ENCODE measurements at places on chromosomes 12 and 14.

DNA sequence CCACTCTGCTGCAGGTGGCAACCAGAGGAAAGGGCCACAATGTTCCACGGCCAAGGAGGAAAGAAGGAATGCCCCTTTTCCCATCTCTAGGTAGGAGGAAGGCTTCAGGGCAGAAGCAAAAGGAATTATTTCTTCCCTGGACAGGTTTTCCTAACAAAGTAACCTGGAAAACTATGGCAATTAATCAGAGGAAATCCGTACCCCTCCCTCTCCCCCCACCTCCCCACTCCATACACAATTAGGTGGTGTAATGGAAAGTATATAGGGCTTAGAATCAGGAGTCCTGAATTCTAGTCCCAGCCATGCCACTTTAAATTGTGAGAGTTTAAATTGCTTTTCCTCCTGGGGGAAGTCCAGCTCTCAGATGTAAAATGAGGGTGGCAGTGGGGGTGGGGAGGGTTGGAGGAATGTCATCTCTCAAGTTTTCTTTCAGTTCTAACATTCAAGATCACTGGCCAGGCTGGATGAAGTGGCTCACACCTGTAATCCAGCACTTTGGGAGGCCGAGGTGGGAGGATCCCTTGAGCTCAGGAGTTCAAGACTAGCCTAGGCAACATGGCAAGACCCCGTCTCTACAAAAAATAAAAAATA lies 1.7 kb downstream of the DHH start:
- DNase-seq: no peak

DNA sequence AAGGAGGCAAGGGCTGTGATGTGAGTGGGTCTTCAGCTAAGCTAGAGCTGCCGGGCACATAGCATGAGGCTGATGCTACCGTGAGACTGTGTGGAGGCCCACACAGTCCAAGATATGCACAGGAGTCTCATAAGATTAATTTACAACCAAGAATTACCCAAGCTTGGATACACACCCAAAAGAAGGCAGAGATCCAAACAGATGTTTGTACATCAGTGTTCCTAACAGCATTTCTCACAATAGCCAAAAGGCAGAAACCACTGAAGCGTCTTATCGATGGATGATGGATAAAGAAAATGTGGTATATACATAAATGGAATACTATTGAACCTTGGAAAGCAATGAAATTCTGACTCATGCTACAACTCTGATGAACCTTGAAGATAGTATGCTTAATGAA lies 40.8 kb upstream of the RIC8B start:
- DNase-seq: no peak

DNA sequence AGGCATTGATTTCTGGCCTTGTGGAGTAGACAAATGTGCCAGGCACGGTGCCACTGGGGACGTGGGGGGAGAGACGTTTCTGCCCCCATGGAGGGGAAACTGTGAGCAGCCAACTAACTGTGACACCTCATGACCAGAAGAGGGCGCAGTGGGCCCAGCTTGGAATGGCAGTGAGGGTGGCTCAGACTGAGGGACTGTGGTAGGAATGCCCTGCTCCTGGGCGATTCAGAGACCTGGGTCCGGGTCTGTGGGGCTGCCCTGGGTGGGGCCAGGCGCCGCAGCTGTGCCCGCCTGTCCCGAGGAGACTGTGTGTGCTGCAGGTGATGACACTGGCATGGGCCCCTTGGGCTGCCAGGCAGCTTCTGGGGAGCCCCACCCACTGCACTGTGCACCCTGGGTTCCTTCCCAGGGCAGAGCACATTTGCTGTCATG lies 60.6 kb downstream of the SLC25A47 start:
- peak; percentile 65 for DNase-seq

DNA sequence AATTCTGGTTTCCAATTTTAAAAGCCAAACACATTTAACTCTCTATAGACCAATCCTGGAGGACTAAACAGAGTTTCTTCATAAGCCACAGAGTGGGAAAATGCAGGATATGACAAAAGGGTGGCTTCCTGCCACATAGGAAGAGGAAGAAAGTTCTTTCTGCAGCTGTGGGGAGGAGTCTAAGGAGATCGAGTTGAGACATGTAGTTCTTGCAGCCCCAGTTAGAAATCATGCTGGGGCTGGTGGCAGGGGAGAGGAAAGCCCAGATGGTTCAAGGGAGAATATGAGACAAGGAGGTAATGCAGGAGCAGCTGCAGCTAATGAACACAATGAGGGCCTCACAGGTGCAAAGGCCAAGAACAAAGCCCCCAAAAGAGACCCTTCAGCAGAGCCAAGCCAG lies 85.0 kb upstream of the ARID2 start:
- peak; percentile 30 for DNase-seq

GRCh38 chr12:23484238-23484637 lies 465.2 kb downstream of the SOX5 start:
- no peak for DNase-seq

GRCh38 chr12:28316049-28316448 lies 125.8 kb downstream of the CCDC91 start:
- DNase-seq: no peak

DNA sequence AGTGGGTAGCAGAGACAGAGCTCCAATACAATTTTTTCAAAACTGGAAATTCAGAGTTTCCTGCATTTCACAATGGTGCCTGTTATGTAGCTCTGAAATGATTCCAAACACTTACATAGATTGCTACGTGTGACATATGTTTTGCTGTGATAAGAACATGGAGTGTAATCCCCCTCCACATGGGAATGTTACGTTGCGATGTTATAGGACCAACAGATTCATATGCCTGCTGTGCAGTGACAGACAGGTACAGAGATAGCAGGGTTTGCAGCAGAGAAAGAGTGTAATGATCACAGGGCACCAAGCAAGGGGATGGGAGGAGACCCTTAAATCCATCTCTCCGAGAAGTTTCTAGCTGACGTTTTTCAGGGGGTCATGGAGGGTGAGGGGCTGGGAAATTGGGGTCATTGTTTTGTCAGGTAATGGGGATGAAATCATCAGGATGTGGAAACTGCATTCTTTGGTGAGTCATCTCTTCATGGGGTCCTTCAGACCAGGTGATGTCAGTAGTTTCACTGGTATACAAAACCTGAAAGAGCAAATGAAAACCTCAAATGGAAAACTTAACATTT lies 76.6 kb upstream of the OSBPL8 start:
- no peak for DNase-seq

DNA sequence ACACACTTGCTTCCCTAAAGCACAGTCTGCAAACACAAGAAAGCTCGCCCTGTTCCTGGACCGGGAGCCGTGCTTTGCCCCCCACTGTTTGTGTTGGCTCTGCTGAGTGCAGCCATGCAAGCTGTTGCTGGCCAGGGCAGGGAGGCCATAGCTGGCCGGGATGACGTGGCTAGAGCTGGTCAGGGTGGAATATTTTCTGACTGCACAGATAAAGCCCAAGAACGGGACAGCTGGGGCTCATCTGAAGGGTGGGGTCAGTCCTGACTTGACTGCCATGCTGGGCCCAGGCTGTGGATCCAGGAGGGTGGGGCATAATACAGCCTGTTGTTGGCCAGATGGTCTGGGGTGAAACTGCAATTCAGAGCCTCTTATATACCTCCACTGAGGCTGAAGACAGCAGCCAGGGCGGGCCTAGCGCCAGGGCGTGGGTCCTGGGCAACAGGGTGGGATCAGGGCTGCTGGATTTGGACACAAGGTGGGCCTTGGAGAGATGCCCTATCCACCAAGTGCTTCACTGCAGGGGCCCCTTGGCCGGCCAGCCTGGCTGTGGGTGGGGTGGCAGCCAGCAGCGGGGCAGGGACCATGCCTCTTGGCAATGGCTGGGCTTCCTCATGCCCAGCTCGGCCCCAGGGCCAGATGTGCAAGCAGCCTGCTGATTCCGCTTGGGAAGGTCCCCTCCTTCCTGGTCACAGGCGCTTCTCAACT lies 14.8 kb downstream of the KMT5A start:
- DNase-seq: no peak

GRCh38 chr14:89397569-89398230 lies 19.3 kb downstream of the FOXN3 start:
- DNase-seq: no peak

All from GM12865 (cell line).